ENCODE measurements at places on chromosomes 11 and 22. TPM values are rescaled to one million over a fixed set of nuclear protein-coding genes. Genes with fewer than 3 reads are reported as not detected.
A peak's percentile ranks its signal among the peaks of the same experiment; 100 is the strongest.

PKDREJ gene
- total RNA-seq: not detected

ACP2 gene
- 26.6 TPM for total RNA-seq

GRCh38 chr11:40384991-40385390 is 1074.5 kb downstream of the LRRC4C start:
- no peak for DNase-seq

DNA sequence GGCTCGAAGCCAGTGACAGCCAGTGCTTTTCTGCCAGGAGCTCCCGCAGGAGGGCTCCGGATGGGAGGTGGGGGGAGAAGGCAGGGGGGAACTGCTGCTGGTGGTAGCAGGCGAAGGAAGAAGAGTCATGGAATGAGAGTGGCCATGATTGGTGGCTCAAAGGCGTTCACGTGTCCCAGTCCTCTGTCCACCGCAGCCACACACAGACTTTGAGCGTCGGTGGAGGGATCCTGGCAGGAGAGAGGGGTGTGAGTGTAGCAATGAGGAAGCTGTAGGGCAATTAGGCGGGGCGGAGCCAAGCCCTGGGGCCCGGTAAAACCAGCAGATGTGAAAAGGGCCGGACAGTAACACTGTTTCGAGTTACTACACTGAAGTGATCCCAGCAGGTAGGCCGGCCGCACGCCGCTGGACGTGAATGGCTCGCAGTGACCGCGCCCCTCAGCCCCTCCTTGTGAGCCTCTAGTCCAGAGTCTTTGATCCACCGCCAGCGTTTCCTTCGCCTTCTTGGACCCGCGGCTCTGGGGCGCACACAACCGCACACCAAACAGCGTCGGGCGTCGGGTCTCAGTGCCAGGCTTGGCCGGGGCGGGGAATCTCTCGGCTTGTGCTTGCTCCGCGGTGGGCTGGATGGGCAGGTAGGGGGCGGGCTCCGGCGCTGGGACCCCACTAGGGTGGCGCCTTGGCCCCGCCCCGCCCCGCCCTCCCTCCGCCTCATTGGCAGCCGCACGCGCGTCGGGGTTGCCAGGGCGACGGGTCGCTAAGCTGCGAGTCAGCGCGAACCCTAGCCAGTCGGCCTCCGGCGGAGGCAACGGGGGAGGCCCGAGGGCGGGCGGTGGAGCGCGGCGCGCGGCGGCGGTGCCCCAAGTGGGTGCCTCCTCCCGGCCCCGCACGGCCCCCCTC is at the start of gene LRRC10B:
Gene LRRC10B (plus strand): TSS at position 788 of the 900 bp plus-strand sequence. CDS start 250 bp downstream, outside the sequence.
- peak; percentile 41 for DNase-seq

CCDC157 gene
- 3.2 TPM for total RNA-seq

DNA sequence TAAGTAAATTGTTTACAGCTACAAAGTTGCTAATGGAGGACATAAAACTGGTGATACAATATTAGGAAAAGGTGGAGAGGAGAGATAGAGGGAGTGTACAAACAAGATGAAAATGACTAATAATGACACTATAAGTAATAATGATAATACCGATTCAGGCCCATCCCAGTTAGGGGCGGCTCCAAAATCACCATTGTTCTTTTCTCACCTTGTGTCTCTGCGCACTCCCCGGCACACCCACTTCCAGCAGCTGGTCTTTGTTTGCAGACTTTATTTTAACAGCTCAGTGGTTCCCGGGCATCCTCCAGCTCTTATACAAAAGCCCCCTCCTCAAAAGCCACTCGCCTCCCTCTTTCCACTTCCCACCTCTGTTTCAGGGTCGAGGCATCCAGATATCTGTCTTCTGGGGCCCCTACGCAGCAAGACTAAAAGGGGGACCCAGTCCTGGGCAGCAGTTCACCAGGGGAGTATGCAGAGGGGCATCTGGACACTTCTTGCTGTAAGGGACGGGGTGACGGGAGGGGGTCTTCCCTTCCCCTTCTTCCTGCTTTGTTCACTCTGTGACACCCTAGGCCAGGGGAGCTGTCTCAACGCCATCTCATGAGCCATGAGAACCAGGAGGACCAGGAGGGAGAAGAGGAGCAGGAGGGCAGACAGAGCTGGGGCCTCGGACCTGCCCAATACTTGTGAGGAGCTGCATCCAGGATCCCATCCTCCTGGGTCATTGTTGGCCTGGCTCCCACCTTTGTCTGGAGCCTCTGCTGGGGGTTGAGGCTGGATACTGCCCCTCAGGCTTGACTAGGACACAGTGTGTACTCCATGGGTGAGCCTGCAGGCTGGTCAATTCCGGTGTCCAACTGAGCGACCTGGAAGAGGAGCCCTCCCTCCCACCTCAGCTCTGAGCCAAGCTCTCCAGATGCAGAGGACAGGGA is 2.7 kb downstream of the APOL2 start:
- no peak for DNase-seq

NAT10 gene
- 52.9 TPM for total RNA-seq
